Mammary epithelial cell (primary cell): ENCODE measurements at places on chromosomes 2 and 18. TPM values are rescaled to one million over a fixed set of nuclear protein-coding genes. Genes with fewer than 3 reads are reported as not detected.

EVX2 gene
- total RNA-seq: not detected

SLC9A2 gene
- total RNA-seq: 0.33 TPM

GEN1 gene
- total RNA-seq: 20.8 and 27.3 TPM in 2 replicates

KCNG3 gene
- total RNA-seq: 0.17 TPM

PKDCC gene
- total RNA-seq: 0.17 TPM

BOLL gene
- not detected in 2 replicates for total RNA-seq

TTN gene
- 0.05 and 0.38 TPM in 2 replicates for total RNA-seq

CHMP3 gene
- total RNA-seq: 143 and 177 TPM in 2 replicates

VWA3B gene
- total RNA-seq: not detected

FANCL gene
- total RNA-seq: 7.8 and 18.6 TPM in 2 replicates

LYPD6 gene
- total RNA-seq: 0.33 TPM

OBSL1 gene
- total RNA-seq: 28.1 and 32.6 TPM in 2 replicates

MRPL19 gene
- total RNA-seq: 30.3 TPM

AQP12A gene
- not detected for total RNA-seq

ACKR3 gene
- 79.0 TPM for total RNA-seq

CAB39 gene
- 68.3 TPM for total RNA-seq

GREB1 gene
- total RNA-seq: 1.9 and 2.1 TPM in 2 replicates

KIF5C gene
- under 0.01 TPM for total RNA-seq

NFATC1 gene
- total RNA-seq: 2.2 and 3.4 TPM in 2 replicates
